Right ventricle myocardium superior (tissue), 1 donor: ENCODE measurements at places on chromosomes 6 and 20. TPM values are rescaled to one million over a fixed set of nuclear protein-coding genes. Genes with fewer than 3 reads are reported as not detected.

Gene UST
- 3.9 TPM for total RNA-seq

Gene ID1
- 89.5 TPM for total RNA-seq

Gene CNKSR3
- 19.7 TPM for total RNA-seq

Gene IL17F
- not detected for total RNA-seq

Gene FOXC1
- 3.5 TPM for total RNA-seq

Gene BPIFB1
- not detected for total RNA-seq

Gene ZDHHC14
- total RNA-seq: 9.4 TPM

Gene CASS4
- 0.40 TPM for total RNA-seq

Gene EYS
- not detected for total RNA-seq

Gene BNIP5
- total RNA-seq: not detected

Gene GINM1
- 47.9 TPM for total RNA-seq

Gene HCK
- 4.9 TPM for total RNA-seq

Gene CST7
- 0.48 TPM for total RNA-seq

Gene PDYN
- total RNA-seq: not detected

Gene CENPW
- total RNA-seq: 0.48 TPM

Gene ABHD16B
- not detected for total RNA-seq

Gene RIPPLY2
- total RNA-seq: not detected

Gene NRSN1
- total RNA-seq: not detected

Gene SLC35D3
- total RNA-seq: not detected

Gene MUC22
- 0.19 TPM for total RNA-seq

Gene ZBTB9
- total RNA-seq: 4.3 TPM

Gene PI16
- 27.8 TPM for total RNA-seq

Gene DEF6
- total RNA-seq: 0.97 TPM
